ENCODE measurements at places on chromosomes 12 and 14. TPM values are rescaled to one million over a fixed set of nuclear protein-coding genes. Genes with fewer than 3 reads are reported as not detected.

DHRS4 gene
- polyA plus RNA-seq, result 26.3 TPM

DNA sequence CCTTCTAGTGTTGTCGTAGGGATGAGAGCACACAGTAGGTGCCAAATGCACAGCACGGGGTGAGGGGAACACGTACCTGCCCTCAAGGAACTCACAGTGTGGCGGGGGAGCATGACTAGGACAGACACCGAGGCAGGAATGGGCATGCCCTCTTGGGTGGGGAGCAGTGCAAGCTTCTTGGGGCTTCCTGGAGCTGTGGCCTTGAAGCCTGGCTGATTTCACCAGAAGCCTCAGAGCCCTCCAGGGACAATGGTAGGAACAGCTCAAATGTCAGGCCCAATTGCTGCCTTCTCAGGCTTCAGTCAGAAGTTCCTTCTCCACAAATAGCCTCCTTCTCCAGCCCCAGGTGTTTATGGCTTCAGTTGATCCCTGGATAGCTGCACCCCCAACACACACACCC, 43.4 kb downstream of the TEAD4 start:
- DNase-seq, result peak; percentile 66

GRCh38 chr12:102305486-102305885, 107.9 kb upstream of the PMCH start:
- DNase-seq, result no peak

DNA sequence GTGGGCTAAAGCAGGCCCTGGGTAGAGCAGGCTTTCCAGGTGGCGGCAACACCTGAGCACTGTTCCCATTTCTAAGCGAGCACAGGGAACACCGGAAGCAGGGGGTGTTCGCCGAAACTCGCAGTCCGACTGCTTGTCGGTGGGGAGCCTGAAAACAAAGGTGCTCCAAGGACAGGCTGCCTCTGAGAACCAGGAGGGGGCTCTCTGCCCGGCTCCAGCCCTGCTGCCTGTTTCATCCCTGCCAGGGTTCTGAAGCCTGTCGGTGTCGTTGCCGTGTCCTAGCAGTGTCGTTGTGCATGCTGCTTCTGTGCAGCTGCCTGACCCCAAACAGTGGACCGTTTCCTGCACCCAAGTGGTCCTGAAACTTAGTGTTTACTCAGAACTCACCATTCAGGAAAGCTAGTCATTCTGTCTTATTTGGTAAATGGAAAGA, 21.8 kb downstream of the CCNK start:
- DNase-seq, result no peak

- peak; percentile 4 for DNase-seq
These were observed 994 bp downstream of the SRP54 start for GRCh38 chr14:34983786-34984185.

GRCh38 chr12:12797794-12798152, 12.3 kb downstream of the APOLD1 start:
- DNase-seq, result no peak

GRCh38 chr12:62128175-62128975, 131.8 kb upstream of the USP15 start:
- DNase-seq, result peak; percentile 7

- DNase-seq, result no peak
These were observed 248.8 kb downstream of the ANO6 start for GRCh38 chr12:45464699-45465098.

DNA sequence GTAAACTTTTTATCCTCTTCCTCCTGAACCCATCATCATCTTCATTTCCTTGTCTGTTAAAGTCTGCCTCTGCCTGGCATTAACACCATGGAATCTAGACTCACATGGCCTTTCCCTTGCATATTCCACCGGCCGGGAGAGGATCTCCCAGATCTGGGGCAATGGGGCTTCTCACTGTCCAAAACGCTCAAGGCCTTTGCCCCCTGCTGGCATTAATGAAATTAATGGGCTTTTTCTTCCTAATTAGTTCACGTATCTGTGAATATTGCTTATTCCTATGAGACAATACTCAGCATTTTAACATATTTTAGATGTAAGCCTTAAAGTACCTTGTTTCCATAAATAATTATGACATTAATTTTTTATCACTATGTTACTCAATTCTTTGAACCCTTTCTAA, 42.9 kb upstream of the CAPRIN2 start:
- no peak for DNase-seq

PRIMA1 gene
- 3.2 TPM for polyA plus RNA-seq

TPCN1 gene
- polyA plus RNA-seq, result 31.4 TPM

POTEM gene
- polyA plus RNA-seq, result not detected

GRCh38 chr14:105498430-105499255, 7.6 kb downstream of the TEDC1 start:
- no peak for DNase-seq

GRCh38 chr12:98612696-98613334, 19.3 kb downstream of the SLC25A3 start:
- peak; percentile 18 for DNase-seq

DNA sequence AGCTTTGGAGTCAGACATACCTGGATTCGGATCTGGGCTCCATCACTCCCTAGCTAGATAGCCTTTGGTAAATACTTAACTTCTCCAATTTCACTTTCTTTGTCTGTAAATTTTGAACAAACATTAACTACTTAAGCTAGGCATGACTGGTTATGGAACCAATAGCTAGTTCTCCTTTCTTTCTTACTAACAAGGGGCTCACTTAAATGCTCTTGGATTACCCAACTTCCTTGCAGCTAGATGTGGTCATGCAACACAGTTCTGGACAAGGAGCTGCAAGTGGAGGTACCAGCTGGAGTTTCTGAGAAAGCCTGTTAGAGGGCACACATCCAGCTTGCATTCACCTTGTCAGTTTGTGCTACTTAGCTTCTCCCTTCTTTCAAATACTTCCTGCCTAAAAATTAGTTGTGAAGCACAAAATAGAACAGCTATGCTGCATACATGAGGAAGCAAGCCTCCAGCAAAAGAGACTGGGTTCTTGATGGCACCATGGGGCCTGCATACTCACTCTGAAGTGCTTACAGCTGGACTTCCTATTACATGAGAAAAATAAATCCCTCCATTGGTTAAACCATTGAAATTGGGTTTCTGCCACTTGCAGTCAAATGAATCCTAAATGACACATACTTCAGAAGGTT, 210.1 kb upstream of the EEA1 start:
- DNase-seq, result no peak

DNA sequence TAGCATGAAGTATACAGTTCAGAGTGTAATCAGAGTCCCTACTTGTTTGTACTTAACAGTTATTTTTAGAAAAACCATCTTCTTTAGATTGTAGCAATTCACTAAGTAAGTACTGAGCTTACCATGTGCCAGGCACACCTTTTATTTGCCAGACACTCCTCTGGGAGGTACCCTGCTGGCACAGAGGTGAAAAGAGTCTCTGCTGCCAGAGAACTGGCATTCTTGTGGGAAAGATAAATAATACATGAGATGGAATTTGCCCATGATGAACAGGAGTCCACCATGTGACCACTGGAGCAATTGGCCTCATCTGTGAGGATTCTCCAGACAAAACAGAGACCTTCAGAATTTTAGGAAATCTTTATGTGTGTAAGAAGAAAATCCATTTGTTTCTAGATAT, 199.3 kb upstream of the SLC16A7 start:
- DNase-seq, result no peak

LRP1-AS gene
- polyA plus RNA-seq, result not detected

- no peak for DNase-seq
These were observed 268.8 kb downstream of the ADGRD1 start for GRCh38 chr12:131222329-131223139.

GRCh38 chr12:122458105-122459035, 35.9 kb upstream of the CLIP1 start:
- no peak for DNase-seq

ACSM4 gene
- not detected for polyA plus RNA-seq

DNA sequence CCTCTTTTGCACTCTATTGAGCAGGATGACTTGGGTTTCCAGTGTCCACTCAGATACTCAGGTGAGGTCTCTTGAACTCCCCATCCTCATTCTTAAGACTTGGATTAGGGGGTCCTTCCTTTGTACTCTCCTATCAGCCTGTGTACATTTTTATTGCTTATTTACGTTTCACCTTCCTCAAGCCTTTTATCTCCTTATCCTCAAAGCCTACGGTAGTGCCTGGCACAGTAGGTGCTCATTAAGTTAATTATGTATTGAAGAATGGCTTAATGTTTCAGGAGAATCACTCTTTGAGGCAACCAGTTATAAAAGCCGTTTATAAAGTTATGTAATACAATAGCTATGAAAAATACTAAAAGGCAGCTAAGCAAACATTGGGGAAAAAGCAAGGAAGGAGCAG, 315.7 kb downstream of the NPAS3 start:
- DNase-seq, result no peak

ADAMTS20 gene
- polyA plus RNA-seq, result 0.20 TPM

SMIM41 gene
- 0.12 TPM for polyA plus RNA-seq

CLEC14A gene
- 29.9 TPM for polyA plus RNA-seq

DNA sequence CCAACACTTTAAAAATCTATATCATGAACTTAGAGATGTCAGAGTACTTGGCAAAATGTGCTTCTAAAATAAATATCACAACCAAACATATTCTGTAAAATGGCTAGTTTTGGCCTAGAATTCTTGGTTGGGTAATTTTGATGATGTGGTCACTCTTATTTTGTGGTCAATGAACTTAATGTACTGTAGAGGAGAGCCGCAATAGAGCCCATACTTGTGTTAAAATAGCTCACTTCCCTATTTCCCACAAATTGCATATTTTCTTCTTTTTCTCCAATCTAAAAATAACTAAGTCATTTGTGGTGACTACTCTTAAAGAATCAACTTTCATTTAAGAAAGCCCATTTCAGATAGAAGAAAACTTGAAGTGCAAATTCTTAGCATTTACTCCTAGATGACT, 619.4 kb downstream of the CCER1 start:
- no peak for DNase-seq

DNA sequence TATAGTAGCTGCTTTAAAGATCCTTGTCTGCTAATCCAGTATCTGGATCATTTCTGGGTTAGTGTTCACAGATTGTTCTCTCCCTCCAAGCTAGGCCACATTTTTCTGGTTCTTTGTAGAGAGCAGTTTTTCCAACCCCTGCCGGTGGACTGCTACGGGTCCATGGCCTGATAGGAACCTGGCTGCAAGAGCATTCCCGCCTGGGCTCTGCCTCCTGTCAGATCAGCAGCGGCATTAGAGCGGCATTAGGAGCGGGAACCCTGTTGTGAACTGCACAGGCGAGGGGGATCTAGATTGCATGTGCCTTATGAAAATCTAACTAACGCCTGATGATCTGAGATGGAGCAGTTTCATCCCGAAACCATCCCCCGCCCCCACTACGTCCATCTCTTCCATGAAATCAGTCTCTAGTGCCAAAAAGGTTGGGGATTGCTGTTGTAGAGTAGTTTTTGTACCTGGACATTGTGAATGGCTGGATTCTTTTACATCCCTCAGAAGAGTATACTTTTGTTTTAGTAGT, 50.4 kb downstream of the MYRFL start:
- no peak for DNase-seq

- DNase-seq, result peak; percentile 76
These were observed 69.2 kb upstream of the MED13L start for GRCh38 chr12:116346741-116347140.

C14orf132 gene
- 16.3 TPM for polyA plus RNA-seq

DNA sequence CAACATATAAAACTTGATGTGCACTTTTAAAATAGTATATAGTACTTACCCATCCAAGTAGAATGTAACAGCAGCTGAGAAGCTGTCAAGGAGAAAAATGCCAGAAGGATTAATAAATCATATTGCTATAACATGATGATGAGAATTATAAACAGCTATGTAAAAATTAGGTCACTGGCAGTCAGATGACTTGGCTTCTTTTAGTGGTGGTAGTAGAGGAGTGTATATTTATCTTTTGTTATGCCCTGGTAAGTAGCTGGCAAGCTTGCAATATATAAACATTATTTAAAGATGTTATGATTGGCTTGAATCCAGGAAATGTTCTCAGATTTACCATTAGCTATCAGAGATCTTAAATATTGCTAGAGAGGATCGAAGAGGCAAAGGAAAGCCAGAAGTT, 471.0 kb upstream of the MGAT4C start:
- peak; percentile 14 for DNase-seq

DNA sequence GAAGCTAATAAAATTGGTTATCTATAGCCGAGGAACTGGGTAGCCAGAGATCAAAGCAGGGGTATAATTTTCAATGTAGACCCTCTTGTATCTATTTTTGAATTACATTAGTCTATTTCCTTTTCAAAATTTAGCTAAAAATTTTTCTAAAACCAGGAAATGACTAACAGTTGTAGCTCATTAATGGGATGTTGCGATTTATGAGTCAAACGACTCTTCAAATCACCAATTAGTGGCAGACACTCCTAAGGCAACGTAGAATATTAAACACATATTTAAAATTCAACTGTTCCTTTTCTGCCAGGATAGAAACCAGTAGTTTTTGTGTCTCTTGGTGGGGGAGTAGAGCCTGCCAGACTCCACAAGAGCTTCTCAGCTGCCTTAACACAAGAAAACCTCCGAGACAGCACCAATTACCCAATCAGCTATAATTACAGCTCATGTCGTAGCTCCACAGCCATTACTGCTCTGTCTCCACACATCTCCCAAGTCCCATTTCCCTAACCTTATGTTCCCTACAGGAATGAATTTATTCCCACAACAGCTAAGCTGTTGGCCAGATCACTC, 26.9 kb downstream of the GCN1 start:
- no peak for DNase-seq

GRCh38 chr12:55818886-55819285, 1.0 kb downstream of the ORMDL2 start:
- DNase-seq, result no peak

GRCh38 chr12:132766380-132767085, 4.9 kb upstream of the ANKLE2 start:
- DNase-seq, result peak; percentile 77

- DNase-seq, result no peak
These were observed 139.3 kb downstream of the ADGRD1 start for GRCh38 chr12:131092901-131093603.

Data from muscle of leg (tissue), 16 donors.